ENCODE measurements at places on chromosomes 1 and 21.

GRCh38 chr1:15353839-15354579, 55.7 kb upstream of the EFHD2 start:
- DNase-seq = no peak

DNA sequence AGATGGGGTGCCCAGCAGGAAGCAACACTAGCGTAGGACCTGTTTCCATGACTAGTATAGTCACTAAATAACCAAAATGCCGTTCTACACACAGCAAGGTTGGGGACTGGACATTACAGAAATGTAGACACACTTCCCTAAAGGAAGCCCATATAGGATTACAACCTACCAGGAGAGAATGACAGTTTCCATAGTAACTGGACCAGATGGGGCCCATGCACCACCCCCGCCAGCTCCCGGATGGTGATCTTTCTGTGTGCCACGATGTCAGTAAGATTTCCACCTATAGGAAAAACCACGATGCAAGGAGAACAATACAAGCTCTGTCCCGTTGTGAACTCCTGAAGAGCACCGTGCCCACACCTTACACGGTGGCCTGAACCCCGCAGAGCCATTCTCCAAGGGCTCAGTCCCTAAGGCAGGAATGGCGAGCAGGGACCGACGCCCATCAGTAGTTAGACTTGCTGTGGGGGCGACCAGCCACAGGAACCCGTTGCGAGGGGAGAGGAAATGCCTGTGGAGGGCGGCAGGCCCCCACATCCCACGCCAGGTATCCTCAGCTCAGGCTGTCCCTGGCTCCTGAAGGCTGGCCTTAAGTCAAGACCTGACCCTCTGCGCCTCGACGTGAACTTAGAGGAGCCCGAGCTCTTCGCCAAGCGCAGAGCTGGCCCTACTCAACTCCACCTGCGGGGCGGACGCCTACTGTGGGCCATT, 13.6 kb upstream of the CEP85 start:
- no peak for DNase-seq

GRCh38 chr1:183685112-183685713, 32.1 kb upstream of the APOBEC4 start:
- DNase-seq = no peak

GRCh38 chr1:9292361-9293240, at the start of gene SPSB1:
Gene SPSB1, plus strand, starts transcription at chr1:9292894. Its CDS starts 62,998 bp downstream, at chr1:9355892.
- DNase-seq = no peak

DNA sequence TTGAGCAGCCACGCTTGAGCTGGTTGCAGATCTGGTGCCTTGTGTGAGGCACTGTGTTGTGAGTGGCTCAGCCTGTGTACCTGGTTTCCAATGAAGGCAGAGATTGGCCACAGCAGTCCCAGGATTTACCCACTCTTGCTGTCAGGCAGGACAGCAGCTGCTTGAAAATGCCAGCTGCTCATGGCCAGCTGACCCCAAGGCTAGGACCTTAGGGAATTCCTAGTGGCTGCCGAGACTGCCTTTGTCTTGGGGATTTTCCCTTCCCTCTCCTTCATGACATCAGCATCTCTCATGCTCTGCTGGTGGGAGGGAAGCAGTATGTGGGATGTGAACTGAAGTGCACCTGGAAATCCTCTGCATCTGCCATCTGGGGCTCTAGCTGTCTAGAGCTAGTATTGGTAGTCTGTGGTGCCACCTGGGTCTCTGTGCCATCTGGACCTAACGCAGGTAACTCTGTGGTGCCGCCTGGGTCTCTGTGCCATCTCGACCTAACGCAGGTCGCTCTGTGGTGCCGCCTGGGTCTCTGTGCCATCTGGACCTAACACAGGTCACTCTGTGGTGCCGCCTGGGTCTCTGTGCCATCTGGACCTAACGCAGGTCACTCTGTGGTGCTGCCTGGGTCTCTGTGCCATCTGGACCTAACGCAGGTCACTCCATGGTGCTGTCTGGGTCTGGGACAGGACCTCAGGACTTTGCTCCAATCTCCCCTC, 3.8 kb upstream of the LRRC47 start:
- DNase-seq = no peak

DNA sequence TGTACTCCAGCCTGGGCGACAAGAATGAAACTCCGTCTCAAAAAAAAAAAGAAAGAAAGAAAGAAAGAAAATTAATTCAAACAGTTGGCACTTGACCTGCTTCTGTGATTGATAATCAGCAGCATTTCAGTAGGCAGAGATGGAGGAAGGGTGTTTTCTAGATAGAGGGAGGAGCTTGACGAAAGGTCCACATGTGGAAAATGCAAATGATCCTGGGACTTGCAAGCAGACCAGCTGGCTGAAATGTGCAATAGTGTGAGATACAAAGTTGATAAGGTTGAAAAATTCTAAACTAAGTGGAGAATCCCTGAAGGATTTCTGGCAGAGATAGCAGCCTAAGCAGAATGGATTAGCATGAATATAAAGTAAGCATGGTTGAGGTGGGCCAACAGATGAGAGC, 4.2 kb downstream of the ELAPOR1 start:
- DNase-seq = no peak

- no peak for DNase-seq
Observed at GRCh38 chr1:7712731-7713323, 58.3 kb upstream of the VAMP3 start.

GRCh38 chr21:46193829-46194373, 9.6 kb upstream of the SPATC1L start:
- no peak for DNase-seq

DNA sequence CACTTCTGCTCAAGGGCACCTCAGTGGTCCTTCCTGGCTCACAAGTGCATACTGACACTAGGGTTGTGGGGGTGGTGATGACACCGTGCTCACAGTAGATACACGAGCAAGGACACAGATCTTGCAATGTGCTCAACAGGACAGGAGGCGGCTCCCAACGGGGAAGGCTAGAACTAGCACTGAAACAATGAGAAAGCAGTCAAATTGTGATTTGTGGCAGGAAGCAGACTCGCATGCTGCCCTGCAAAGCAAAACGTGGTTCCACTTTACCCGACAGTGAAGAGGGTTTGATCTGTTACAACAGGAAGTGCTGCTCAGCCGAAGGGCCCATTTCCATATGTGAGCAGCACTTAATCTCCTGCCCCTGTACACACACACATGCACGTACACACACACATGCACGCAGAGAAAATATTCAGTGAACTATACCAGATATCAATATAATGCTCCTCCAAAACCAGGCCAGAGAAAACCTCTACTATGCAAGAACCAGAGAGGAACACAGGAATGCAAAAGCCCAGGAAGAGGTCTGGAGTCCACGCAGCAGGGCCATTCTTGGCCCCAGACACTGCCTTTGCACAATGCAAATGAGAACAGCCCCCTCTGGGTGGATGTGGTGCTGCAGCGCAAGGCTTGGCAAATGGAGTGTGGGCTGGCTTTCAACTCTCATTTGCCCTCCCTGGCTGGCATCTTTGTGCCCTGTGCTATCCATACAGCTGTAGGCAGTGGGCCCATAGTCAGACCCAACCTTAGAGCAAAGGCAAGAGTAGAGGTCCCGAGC, 47.1 kb downstream of the KANK4 start:
- DNase-seq = no peak

GRCh38 chr1:161702250-161702649, 4.8 kb upstream of the FCRLA start:
- no peak for DNase-seq

DNA sequence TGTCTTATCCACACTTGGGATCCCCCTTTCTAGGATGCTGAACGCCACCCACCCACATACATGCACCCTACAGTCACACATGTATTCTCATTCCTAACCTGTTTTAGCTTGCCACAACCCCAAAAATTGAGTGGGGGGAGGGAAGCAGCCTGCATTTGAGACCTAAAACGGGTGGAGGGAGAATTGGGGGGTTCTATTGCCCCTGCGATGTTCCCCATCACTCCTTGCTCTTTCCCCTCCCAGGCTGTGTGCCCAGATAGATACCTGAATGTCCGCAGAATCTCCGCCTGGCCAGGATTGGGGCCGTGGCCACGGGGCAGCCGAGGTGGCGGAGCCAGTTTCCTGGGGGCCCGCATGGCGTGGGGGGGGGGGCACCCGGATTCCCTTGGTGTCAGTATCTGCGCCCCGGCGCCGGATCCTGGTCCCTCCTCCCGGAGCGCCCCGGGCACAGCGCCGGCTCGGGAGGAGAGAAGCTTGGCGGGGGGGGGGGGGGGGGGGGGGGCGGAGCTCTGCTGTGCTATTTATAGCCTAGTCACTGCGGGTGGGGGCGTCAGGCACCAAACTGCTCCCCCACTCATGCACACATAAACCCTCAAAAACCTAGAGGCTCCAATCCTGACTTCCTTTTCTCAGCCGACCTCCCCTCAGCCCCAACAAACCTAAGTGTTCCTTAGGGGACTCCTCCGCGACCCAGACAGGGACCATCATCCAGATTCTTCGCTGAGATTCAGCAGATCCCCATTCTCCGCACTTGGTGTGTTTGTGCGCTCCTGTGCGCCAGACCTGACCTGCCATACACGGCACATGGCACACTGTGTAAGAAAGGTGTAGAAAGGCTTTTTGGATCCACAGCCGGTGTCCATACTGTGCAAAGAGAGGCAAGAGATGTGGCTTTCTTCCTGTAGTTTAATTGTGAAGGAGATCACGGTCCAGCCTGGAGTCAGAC, 1.9 kb downstream of the ANKRD34A start:
- DNase-seq = no peak

DNA sequence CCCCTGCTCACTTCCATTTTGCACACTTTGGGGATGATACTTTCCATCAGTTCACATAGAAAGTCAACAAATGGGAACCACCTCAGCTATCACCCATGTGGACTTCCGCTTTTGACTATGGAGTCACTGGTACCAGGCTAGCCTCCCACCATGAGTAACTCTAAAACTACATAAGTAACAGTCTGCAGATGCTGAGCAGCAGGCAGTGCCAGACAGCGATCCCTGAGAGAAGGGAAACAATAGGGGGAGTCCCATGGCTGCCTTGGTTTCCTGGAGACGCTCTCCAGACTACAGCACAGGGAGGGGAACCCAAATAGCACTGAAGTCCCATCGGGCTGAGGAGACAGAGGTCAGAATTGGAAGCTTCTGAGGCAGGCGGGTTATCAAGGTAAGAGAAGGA, 2.8 kb upstream of the TFF2 start:
- no peak for DNase-seq

- DNase-seq = no peak
Observed at GRCh38 chr1:46479744-46480350, 9.8 kb upstream of the DMBX1 start.

GRCh38 chr1:28249013-28249865, 10.1 kb upstream of the SESN2 start:
- DNase-seq = no peak

DNA sequence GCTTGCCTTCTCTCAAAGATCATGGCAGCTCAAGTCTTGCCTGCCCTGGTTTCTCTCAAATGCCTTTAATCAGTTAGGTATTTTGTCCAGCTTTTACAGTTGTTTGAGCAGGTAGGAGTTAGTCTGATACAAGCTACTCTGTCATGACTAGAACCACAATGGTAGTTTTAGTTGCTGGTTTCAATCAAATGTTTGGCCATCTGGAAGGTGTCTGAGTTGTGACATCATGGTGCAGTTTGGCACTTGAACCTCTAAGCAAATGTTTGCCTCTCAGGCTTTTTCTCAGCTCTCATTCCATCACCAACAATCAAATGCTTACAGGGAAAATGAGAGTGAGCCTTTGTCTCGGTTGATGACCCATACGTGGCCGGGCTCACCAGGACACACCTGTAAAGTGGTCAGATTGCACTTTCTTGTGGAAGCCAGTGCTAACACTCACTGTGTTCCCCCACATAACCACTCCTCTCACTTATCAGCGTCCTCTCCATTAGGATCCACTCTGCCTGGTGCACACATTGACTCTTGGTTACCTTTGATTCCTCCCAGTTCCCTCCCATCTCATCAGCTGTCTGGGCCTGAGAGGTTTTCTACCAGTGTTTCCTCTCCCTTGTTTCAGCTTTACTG, 67.5 kb downstream of the CCDC185 start:
- no peak for DNase-seq

GRCh38 chr1:53517821-53518352, 58.7 kb downstream of the DMRTB1 start:
- no peak for DNase-seq

DNA sequence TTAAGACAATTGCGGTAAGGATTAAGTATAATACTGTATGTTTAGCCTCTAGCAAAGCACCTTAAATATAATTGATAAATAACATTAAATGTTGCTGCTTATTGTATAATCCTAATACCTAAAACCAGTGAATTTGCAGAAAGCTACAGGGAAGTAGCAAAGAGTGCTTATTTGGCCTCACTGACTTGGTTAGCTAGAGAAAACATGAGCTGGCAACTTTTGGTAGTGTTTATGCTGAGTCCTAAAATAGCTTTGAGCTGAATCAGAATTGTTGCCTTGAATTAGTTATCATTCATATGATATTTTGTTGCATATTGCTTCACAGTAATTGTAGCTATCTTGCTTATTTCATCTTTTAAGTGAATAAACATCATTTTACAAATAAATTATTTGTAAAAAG, 3.5 kb downstream of the TRIM67 start:
- no peak for DNase-seq

GRCh38 chr1:115179397-115180079, 90.2 kb upstream of the TSPAN2 start:
- DNase-seq = no peak

- no peak for DNase-seq
Observed at GRCh38 chr1:32893198-32894018, 7.1 kb downstream of the HPCA start.

DNA sequence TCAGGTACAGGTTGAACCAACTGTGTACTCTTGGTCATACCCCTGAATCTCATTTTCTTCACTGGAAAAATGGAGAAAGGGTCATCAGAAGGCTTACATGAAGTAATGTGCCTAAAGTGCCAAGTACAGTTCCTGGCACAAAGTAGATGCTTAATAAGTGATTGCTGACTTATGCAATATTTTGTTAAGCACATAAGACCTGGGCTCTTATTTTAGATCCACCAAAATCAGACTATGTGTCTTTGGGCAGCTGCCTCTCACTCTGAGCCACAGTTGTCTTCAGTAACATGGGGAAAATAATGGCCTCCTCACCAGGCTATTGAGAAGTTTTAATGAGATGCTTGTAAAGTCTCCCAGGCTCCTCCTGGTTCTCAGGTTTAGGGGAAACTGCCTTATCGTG, 74.3 kb upstream of the TRABD2B start:
- DNase-seq = no peak

DNA sequence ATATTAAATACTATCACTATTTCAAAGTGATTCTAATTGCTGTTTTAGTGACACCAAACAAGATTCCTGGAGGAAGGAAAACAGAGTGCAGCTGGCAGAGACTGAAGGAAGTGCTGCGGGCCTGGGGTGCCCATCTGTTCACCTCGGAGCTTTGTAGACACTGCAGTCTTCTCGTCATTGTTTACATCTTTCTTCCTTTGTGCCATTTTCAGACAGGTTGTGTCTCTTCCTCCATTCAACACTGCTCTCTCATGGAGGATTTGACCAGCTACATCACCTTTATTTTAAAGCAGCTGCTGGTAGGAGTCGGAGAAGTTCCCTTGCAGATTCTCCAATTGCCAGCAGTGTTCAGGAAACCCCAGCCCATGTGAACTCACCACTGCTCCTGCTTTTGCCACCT, 37.3 kb downstream of the ABCA4 start:
- no peak for DNase-seq

GRCh38 chr1:9289090-9289534, 3.6 kb upstream of the SPSB1 start:
- DNase-seq = no peak
